NCI-H1436 (cell line): ENCODE measurements at places on chromosomes 6 and 20.

DNA sequence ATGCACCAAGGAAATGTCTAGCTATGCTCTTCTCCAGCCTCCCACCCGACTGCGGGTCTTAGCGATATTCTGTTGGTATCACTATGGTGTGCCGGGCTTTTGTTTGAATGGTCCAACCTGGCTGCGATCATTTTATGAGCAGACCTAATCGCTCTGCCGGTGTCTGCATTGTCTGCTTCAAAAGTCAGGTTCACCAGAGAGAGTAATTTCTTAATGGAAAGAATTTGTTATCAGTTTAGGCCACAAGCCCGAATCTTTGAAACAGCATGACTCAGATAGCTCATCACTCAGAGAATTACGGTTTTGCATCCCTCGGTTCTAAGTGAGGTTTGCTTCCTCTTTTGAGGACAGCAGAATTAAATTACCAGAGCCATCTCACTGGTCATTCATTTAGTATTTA, 521.0 kb upstream of the ARID1B start:
- no peak for DNase-seq

DNA sequence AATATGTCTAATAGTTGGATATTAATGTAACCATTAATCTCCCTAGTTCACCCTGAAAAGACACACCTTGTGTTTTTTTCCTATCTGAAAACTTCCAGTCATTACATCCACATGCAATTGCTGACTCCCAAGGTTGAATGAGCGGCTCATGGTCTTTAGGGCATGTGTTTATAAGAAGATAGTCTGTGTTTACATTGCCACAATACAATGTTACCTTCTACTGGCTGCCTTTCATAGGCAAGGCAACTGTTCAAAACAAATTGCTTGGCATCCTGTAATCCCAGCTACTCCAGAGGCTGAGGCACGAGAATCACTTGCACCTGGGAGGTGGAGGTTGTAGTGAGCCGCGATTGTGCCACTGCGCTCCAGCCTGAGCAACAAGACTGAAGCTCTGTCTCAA, 86.8 kb upstream of the SHLD1 start:
- no peak for DNase-seq

GRCh38 chr20:5864873-5865587, 85.3 kb downstream of the TRMT6 start:
- DNase-seq, result no peak

DNA sequence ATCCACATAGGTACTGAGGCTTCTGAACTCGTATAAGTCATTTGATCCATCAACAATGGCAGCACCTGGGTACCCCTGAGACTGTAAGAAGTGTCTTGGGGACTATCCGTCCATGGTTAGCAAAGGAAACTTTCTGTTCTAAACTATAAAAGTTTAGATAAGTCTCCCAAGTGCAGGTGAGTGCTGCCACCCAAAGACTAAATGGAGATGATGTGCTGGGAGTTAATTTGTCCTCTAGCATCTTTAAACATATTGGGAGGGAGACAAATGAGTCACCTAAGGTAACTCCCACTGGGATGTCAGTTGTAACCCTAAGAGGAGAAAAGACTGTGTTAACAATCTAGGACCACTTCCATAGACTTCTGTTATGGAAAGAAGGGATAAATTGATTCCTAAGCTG, 6.2 kb downstream of the BEND6 start:
- no peak for DNase-seq

DNA sequence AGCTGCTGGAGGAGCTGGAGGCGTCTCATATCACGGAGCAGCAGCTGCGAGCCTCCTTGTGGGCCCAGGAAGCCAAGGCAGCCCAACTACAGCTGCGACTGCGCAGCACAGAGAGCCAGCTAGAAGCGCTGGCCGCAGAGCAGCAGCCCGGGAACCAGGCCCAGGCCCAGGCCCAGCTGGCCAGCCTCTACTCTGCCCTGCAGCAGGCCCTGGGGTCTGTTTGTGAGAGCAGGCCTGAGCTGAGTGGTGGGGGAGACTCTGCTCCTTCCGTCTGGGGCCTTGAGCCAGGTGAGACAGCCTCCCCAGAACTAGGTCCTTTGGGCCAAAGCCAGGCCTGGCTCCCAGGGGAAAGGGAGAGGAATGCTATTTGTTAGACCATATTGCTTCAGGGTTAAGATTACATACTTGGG, 31.7 kb downstream of the C20orf173 start:
- DNase-seq, result no peak

DNA sequence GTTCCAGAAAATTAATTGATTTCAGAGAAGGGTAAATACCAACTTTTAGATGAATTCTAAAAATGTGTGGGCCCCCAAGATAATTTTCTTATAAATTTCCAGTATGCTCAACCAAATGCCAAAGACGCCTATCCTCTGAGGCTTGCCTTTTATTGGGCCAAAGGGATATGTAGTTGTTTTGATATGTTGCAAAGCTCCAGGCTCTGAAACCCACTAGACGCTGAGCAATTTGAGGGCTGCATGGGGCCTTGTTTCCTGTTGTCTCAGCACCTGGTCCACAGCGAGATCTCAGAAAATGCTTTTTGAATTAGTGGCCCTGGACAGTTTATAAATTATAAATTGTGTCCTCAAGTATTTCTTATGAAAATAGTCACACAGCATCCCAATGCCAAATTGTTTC, 397.2 kb downstream of the SAMD5 start:
- DNase-seq, result no peak

DNA sequence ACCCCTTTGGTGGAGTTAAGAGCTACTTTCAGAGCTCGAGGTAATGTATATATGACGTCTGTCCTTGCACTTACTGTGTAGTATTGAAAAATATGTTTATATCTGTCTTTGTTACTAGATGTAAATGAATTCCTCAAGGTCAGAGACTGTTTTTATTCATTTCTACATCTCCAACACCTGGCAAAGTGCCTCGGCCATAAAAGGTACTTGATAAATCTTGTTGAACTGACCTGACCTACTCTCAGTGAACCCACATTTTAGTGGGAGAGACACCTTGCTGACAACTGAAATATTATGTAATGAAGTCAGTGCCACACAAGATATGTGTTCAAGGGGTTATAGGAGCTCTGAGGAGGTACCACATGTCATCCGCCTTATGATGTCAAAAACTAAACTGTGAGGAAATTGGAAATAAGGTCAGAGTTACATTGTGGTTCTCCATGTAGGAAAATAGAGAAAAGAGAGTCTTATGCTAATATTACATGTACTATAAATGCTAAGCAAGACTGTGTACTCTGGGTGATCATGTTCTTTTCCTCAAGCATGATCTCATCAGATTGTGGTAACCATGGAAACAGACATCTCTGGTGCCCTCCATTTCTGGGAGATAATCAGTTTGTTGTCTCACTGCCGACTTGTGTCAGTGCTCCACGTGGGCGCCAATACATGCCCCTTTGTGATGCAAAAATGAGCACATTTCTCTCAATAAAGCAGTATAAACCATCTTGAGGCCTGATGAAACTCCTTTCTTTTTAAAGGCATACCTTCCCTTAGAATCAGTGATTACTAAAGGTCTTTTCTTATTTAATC, 5.7 kb upstream of the TMEM30A start:
- no peak for DNase-seq

DNA sequence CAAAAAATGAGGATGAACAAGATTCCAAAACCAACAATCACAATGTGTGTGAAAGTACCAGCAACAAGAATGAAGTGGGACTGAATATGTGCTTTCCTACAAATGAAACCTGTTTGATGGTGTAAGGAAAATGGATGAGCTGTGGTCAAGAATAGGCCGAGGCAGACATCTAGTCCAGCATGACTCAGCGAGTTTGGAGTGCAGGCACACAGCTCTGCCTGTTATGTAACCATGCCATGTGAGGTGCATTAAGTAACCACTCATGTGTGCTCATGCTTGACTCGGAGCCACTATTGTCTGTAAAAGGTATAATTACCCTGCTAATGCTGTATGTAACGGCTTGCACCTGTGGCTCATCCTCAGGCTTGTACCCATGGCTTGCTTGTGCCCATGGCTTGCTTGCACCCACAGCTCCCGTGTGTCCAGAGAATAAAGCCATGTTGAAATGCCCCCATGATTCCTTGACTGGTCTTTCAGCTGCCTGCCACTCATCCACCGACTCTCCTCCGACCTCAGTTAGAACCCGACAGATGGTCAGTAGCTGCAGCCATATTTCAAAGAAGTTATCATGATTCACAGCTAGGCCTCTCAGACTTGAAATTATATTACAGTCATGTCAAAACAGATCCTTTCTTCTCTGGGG, 98.7 kb downstream of the BACH2 start:
- DNase-seq, result no peak

- no peak for DNase-seq
These were observed 73.4 kb upstream of the GTSF1L start for GRCh38 chr20:43800186-43800585.

GRCh38 chr20:12528591-12529041, 480.2 kb upstream of the SPTLC3 start:
- DNase-seq, result no peak

GRCh38 chr20:16051968-16052367, 521.3 kb downstream of the KIF16B start:
- DNase-seq, result no peak

- DNase-seq, result no peak
These were observed 85.4 kb downstream of the PPP1R14C start for GRCh38 chr6:150228072-150228733.

- no peak for DNase-seq
These were observed 132.1 kb downstream of the PREX1 start for GRCh38 chr20:48695738-48696137.

- no peak for DNase-seq
These were observed 289.7 kb downstream of the HTR1B start for GRCh38 chr6:77173472-77174074.

GRCh38 chr20:52204136-52204535, 12.6 kb upstream of the ZFP64 start:
- no peak for DNase-seq

DNA sequence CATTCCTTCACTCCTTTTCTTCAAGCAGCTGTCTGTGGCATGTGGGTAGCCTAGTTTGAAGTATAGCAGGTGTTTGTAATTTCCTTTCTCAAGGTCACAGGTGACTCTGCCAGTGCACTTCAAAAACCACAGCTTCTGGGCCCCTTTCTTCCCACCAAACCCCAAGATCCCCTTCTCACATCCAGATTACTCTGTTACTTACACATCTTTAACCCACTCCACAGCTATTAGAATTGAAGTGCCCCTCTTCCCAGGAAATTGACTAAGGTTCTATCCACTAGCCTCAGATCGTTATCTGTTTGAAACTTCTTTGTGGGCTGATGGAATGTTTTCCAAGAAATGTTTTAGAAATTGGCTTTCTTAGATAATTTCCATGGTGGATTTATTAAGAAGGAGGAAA, 150.8 kb downstream of the AHI1 start:
- DNase-seq, result no peak

GRCh38 chr20:25178563-25179438, 16.7 kb upstream of the ENTPD6 start:
- no peak for DNase-seq

GRCh38 chr6:100614386-100614785, 149.7 kb upstream of the SIM1 start:
- DNase-seq, result no peak

GRCh38 chr6:149566410-149567193, 427 bp downstream of the GINM1 start:
- peak; percentile 53 for DNase-seq

- DNase-seq, result no peak
These were observed 14.6 kb downstream of the GCLC start for GRCh38 chr6:53530346-53530745.

GRCh38 chr6:168609026-168609685, 168.2 kb downstream of the SMOC2 start:
- DNase-seq, result no peak

DNA sequence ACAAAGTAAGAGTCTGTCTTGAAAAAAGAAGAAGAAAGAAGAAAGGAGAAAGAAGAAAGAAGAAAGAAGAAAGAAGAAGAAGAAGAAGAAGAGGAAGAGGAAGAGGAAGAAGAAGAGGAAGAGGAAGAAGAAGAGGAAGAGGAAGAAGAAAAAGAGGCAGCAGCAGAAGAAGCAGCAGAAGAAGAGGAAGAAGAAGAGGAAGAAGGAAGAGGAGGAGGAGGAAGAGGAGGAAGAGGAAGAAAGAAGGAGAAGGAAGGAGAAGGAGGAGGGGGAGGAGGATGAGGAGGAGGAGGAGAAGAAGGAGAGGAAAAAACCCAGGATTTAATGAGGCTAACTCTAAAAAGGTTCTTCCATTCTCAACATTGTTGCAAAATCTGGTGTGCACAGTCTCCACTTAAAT, 95.4 kb upstream of the PDE10A start:
- DNase-seq, result no peak

DNA sequence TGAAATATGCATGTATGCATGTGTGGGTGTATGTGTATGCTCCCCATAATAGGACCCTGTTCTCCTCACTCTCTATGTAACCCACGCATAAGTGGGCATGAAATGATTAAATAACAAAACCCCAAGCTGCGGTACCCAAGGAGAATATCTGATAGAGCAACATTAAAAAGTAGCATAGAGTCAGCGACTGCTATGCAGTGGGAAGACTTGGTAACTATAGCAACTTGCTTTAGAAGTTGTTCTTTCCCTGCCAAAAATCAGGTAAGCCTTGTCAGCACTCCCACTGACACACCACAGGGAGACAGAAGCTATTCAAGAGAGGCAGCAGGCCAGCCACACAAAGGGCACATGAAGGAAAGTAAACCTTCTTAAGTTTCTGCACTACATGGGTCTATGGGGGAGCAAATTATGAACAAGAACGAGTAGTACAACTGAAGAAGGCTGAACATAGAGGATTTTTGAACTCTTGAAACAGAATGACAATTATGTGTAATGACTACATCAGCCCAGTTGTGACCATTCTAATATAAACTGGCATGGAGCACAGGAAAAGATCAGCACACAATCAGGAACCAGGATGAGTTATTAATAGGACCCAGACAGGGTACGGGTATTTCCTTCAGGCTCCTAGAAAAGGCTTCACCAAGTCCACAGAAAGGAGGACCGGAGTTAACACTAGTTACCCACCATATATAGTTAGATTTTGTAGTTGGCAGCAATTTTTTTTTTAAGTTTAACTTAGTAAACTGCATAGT, 89.9 kb downstream of the GPR6 start:
- DNase-seq, result no peak

- DNase-seq, result no peak
These were observed 14.5 kb upstream of the CDC5L start for GRCh38 chr6:44373051-44373450.

GRCh38 chr20:24985802-24986201, 6.7 kb downstream of the APMAP start:
- DNase-seq, result no peak

GRCh38 chr6:120875900-120876299, 458.4 kb downstream of the TBC1D32 start:
- no peak for DNase-seq

DNA sequence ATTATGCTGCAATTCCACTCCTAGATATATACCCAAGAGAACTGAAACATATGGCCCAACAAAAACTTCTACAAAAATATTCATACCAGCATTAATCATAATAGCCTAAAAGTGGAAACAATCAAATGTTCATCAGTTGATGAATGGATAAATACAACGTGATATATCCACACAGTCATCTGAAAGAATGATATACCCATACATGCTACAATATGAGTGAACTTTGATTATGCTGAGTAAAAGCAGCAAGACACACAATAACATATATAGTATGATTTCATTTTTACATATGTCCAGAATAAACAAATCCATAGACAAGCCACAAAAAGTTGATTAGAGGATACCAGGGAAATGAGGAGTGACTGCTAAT, 30.7 kb downstream of the CDK19 start:
- no peak for DNase-seq

GRCh38 chr6:113709936-113710509, 147.1 kb upstream of the MARCKS start:
- DNase-seq, result no peak

GRCh38 chr6:97572943-97573342, 289.9 kb upstream of the MMS22L start:
- DNase-seq, result no peak

GRCh38 chr6:71226151-71226550, 62.5 kb upstream of the OGFRL1 start:
- DNase-seq, result no peak
